ENCODE measurements at places on chromosomes 7 and 10. TPM values are rescaled to one million over a fixed set of nuclear protein-coding genes. Genes with fewer than 3 reads are reported as not detected.

Gene SYCE1
- 0.39 TPM for total RNA-seq

DNA sequence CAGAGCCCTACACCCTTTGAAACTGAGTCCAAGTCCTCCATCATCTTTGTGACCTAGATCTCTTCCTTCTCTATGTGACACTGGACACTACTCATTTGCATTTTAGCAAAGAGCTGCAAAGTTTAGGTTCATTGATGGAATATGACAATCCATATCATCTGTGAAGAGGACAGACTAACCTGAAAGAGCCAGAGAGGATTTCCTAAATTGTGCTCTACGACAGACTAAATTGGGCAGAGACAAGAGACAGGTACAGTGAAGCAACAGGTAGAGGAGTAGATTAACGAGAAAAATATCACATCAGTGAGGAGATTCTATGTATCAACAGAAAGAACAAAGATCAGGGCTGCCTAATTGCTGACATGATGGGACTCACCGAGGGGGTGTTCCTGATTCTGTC, at the start of gene TAS2R3:
TAS2R3 (plus strand) TSS at position 301 of the 400 bp plus-strand sequence; CDS start at position 363, 62 bp downstream.
- DNase-seq: no peak

DNA sequence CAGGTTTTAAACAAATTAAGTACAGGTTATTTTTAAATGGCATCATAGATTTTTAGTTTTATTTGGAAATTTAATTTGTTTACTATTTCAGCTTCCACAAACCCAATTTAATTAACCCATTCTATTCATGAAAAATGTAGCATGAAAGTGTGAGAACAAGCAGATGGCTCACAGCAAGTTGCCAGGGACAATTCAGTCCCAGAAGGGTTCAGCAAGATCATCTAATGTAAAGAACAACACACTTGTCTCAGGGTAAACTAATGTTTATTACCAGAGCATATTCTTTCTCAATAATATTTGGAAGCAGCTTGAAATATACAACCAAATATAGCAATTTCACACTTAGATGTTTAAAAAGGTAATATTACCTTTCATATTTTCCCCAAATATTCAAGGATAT, 166.9 kb upstream of the SLC13A1 start:
- DNase-seq: no peak

DNA sequence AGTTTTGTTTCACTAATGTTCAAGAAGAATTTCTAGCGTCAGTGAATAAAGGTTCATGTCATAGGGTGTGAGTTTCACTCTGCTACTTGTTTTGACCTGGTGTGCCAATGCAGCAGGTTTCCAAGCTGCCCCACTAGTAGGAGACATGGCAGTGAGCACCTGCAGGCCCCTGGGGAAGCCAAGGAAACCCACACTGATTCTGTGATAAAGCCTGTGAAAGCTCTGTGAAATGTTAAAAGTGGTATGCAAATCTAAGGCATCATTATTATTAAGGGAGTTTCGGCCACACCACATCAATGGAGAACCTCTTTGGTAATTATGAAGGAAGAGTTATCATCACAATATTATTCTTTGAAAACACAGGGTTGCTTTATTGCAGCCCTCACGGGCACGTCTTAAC, 46.4 kb downstream of the ABCB5 start:
- DNase-seq: no peak

GRCh38 chr7:66539902-66540375, 88.7 kb upstream of the KCTD7 start:
- DNase-seq: no peak

GRCh38 chr7:107321611-107322010, 148.2 kb upstream of the GPR22 start:
- DNase-seq: no peak

DNA sequence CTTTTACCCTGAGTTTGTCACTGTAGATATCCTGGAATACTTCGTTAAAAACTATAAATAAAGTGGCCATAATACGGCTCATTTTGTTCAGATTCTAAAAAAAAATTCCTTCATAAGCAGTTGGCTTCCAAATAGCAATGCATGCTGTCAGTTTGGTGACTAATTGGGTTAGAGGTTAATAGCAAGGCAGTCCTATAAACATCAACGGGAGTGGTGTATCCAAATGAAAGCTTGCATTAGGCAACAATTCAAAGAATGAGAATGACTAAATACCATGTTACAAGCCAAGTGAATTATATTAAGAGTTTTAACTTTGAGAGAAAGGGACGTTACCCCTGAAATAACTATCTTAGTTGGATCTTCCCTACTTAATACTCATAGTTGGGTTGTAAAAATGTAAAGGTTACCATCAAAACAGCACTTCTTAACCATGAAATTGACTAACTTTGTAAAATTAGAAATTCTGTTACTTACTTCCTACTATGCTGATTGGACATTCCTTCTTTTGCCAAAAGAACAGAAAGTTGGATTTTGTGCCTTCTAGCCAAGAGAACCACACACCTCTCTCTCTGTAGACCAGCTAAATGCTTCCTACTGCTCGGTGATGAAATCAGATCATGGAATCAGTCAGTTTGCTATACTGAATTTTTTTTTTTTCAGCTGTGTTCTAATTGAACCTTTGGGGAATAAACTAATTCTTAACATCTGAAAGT, 98.0 kb downstream of the KAT6B start:
- DNase-seq: no peak

GRCh38 chr7:98322331-98323270, 41.1 kb downstream of the BRI3 start:
- DNase-seq: no peak

GRCh38 chr10:107616031-107616430, 451.5 kb upstream of the SORCS1 start:
- no peak for DNase-seq

DNA sequence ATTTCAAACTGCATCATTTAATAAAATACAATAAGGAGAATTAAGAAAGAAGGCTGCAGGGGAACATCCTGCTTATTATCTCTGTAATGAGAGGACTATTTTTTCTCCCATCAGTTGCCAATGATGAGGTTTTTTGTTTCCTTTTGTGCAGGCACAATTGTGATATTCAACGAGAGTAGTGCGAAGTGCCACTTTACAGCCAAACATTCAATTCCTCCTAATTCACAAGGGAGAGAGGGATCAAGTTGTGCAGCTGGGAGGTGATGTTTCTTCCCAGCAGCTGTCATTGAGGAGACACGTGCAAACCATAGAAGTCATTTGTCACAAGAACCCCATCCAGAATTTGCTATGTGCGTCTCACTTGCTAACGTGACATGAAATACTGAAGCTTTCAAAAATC, 81.6 kb upstream of the ICA1 start:
- DNase-seq: no peak

DNA sequence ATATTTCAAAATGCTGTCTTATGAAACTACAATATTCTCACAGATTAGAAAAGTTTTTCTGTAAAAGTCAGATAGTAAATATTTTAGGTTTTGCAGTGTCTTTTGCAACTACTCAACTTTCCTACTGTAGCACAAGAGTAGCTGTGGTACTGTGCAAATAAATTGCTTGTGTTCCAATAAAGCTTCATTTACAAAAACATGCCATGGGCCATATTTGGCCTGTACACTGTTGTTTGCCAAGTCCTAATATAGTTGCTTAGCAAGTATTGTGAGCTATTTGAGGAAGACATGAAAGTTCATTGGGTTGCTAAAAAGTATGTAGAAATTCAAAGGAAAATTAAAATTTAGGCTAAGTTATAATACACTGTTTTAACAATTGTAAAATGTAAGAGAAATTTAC, 80.0 kb downstream of the TFPI2 start:
- no peak for DNase-seq

DNA sequence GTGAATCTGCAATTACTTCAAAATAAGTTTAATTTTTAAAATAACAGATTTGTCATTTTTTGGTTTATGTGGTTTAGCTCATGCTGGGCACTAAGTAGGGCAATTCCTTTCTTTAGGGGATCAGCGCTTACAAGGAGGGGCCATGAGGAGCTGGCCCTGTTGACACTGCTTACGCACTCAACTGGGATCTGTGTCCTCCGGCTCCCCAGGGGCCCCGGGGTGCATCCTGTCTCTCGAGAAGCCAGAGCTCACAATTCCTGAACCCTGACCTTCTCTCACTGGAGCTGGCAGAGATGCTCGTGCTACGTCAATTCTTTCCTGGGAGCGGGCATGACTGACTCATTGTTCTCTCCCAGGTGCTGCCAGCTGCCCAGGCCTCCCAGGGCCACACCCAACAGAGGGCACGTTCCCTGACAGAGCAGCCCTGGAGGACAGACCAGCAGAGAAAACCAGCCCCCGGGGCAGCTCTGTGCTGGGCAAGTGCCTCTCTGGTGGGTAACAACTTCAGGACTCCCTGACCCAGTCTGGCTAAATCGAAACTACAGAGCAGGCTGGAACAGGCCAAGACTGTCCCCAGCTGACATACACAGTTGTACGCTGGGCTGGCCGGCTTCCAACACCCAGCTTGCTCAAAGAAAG, 36.8 kb downstream of the CTBP2 start:
- DNase-seq: peak; percentile 84

- DNase-seq: no peak
Observed at GRCh38 chr7:3188946-3189345, 112.1 kb upstream of the SDK1 start.

GRCh38 chr7:128011131-128011661, 20.0 kb downstream of the LRRC4 start:
- DNase-seq: no peak

Gene NPY
- not detected for total RNA-seq

Gene SLIT1
- total RNA-seq: 0.19 TPM

- no peak for DNase-seq
Observed at GRCh38 chr10:72550239-72550638, 75.6 kb downstream of the MICU1 start.

Gene ENO4
- total RNA-seq: 0.51 TPM

- no peak for DNase-seq
Observed at GRCh38 chr10:133254421-133255120, 16.9 kb downstream of the VENTX start.

GRCh38 chr10:99809931-99810615, 27.6 kb downstream of the ABCC2 start:
- DNase-seq: no peak

DNA sequence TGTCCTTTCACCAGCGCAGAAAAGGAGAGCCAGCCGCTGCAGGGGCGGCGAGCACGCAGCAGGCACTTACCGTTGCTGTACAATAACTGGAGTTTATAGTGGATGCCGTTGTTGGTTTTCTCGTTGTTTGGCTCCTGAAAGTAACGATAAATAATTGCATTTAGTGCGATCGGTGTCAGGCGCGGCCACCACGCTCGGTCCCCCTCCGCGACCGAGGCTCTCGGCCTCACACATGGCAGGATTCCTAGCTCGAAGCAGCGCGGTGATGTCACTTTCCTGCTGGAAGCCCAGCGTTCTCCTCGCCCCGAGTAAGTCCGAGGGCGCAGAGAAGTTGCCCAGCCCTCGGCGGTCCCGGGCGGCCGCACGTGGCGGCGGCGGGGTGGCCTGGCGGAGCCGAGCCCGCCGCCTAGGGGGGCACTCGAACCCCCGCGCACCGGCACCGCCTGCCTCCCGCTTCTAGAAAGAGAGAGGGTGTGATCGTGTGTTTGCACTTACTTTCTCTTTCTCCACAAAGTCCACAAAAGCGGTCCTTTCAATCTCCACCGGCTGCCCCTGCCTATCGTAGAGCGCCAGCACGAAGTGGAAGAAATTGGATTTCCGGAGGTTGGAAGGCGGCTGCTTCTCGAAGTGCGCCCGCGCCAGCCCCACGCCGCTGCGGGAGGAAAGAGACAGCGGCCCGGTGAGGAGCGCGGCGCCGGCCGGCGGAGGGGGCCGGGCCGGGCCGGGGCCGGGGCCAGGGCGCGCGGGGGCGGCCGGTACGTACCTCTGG, 1.0 kb downstream of the EBF3 start:
- DNase-seq: peak; percentile 85

DNA sequence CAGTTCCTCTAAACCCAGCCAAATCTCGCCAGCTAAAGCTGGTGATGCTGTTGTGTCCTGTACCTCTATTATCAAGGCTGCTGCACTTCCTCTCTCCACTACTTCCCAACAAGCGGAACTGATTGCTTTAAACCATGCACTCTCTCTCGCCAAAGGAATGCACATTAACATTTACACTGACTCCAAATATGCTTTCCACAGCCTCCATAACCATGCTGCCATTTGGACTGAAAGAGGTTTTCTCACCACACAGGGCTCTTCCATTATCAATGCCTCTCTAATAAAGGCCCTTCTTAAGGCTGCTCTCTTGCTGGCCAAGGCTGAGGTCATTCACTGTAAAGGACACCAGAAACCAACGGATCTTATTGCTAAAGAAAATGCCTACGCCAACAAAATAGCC, 11.4 kb upstream of the LRRC61 start:
- no peak for DNase-seq

GRCh38 chr10:111211241-111211640, 134.4 kb downstream of the ADRA2A start:
- DNase-seq: no peak

Gene NRF1
- total RNA-seq: 23.4 TPM

GRCh38 chr10:79149662-79150443, 81.1 kb downstream of the ZMIZ1 start:
- peak; percentile 88 for DNase-seq

DNA sequence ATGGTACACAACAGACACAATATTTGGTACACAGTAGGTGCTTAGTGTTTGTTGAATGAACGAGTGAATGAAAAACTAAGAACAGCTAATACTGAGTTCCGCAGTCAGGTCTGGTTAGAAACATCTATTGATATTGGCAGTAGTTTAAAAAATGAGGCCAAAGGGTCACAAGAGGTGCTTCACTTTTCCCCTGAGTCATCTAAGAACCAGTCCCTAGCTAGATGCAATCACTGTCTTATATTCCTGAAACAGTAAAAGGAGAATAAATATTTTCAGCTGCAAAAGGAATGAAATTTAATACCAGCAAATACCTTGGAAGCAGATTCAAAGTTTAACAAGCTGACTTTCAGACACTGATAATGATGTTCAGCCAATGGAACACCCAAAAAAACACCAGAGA, 54.5 kb downstream of the SCRN1 start:
- no peak for DNase-seq

GRCh38 chr7:112147793-112148361, 58.3 kb downstream of the DOCK4 start:
- no peak for DNase-seq

Gene TAC1
- total RNA-seq: not detected

GRCh38 chr10:7477538-7478334, 66.9 kb upstream of the SFMBT2 start:
- no peak for DNase-seq

Gene SOSTDC1
- total RNA-seq: not detected

Gene LIPM
- not detected for total RNA-seq

Gene CAMK2B
- 2.4 TPM for total RNA-seq

GRCh38 chr10:104274762-104275721, 6.1 kb downstream of the GSTO2 start:
- DNase-seq: peak; percentile 57

All from aorta (tissue), 5 donors.